Activated B cell treated with CpG ODN at 0.5 μM for 24 hours (primary cell): ENCODE measurements at places on chromosomes 5 and 9. TPM values are rescaled to one million over a fixed set of nuclear protein-coding genes. Genes with fewer than 3 reads are reported as not detected.

DNA sequence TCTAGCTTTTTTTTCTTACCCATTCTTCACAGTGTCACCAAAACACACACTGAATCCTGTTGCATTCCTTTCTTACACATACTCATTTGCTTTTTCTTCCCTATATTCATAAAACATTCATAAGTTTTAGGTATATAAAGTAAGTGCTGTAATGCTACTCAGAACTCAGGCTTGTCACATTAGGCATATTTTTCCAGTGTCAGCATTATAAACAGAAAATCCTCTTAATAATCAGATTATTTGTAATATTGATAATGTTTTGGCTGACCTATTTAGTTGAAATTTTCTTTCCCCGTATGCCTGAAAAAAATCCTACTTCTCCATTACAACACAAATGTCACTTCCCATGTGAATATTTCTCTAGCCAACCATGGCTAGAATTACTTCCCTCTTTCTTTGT, 743.0 kb upstream of the NUDT12 start:
- DNase-seq = no peak

GRCh38 chr9:129289131-129289731, 111.2 kb upstream of the IER5L start:
- DNase-seq = no peak

- DNase-seq = no peak
Observed at GRCh38 chr5:113201715-113202114, 225.1 kb downstream of the DCP2 start.

GRCh38 chr5:143347046-143347445, 56.4 kb downstream of the NR3C1 start:
- no peak for DNase-seq

TIMD4 gene
- total RNA-seq = not detected in 2 replicates

GRCh38 chr9:3962971-3963642, 336.8 kb downstream of the GLIS3 start:
- no peak for DNase-seq

PPIC gene
- total RNA-seq = not detected in 2 replicates
